ENCODE measurements at places on chromosomes 2 and 18.

- DNase-seq = no peak
These were observed 62.0 kb downstream of the SH3YL1 start for GRCh38 chr2:201648-202433.

DNA sequence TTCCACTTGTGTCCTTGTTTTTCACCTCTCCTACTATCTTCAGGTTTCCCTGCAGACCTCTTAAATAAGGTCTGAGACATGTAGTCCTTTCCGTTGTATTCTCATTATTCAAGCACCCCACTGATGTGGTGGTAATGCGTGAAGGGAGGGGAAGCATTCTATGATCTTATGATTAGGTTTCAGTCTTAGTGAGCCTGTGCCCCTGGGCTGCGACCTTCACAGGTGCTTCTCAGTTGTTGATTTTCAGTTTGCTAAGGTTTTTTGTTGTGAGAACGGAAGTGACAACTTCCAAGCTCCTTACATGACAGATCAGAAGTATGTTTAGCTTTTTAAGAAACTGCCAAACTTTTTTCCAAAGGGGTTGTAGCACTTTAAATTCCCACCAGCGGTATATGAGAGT, 41.3 kb downstream of the VPS54 start:
- no peak for DNase-seq

- no peak for DNase-seq
These were observed 240.5 kb upstream of the CHAC2 start for GRCh38 chr2:53527056-53527455.

GRCh38 chr2:38435775-38436174, 58.7 kb upstream of the ATL2 start:
- DNase-seq = no peak

- DNase-seq = no peak
These were observed 11.0 kb upstream of the CNGA3 start for GRCh38 chr2:98335271-98335670.

DNA sequence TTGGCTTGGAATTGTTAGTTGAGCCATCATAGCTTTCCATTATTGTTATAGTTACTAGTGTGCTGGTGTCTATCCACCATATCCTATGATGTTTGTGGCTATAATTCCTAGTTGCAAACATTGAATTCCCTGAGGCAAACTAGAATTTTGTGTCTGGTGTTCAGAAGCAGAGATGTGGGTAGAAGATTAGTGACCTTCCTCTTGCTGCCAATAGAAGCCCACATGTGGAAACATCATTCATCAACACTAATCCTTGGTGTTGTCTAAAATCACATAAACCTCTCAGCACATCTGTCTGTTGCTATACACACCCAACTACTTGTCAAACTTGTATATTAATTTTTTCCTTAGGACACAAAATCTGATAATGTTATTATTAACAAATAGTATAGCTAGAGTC, 374.1 kb downstream of the TGIF1 start:
- DNase-seq = no peak

DNA sequence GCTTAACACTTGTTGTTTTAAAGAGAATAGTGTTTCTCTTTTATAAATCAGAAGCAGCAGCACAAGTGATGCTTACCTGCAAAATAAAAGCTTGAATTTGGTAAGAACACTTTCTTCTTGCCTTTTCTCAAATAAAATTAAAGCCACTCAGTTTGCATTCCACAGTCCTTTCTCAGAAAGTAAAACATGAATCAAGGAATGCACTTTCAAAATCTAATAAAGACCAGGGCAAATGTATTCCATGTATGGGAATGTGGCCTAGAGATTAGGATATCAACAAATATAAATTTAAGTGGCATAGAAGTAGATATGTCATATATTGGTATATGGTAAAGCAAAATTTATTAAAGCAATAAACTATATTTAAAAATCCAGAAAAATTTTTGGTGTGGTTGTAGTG, 352.8 kb downstream of the THSD7B start:
- DNase-seq = no peak

- DNase-seq = no peak
These were observed 7.8 kb upstream of the CAVIN2 start for GRCh38 chr2:191854382-191855372.

DNA sequence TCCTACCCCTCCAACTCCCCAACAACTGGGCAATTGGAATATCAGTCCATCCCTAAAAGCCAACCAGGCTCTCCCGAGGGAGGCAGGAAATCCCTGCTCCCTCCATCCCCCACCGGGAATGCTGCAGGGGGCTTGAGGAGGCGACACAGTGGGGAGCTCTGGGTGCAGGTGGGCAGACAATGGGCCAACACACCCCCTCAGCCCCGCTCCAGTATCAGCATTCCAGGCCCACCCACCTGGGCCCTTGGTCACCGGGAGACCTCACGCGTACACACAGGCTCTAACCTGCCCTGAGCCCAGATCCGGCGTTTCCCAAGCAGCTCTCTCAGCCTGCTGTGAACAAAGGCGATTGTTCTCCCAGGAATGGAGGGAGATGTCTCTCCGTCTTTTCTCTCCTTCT, 37.6 kb upstream of the FZD7 start:
- no peak for DNase-seq

DNA sequence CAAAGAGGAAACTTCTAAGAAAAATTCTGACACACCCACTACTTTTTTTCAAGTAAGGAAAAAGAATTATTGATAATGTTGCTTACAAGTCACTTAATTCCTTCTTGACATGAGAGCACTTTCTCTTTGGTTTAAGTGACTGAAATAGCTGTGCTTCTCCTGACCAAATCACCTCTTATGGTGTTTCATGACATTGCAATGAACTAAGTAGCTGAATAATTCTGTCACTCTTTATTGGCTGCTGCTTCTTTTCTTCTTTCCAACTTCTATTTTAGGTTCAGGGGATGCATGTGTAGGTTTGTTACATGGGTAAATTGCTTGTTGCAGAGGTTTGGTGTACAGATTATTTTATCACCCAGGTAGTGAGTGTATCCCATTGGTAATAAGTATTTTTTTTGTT, 447.6 kb upstream of the NETO1 start:
- DNase-seq = no peak

DNA sequence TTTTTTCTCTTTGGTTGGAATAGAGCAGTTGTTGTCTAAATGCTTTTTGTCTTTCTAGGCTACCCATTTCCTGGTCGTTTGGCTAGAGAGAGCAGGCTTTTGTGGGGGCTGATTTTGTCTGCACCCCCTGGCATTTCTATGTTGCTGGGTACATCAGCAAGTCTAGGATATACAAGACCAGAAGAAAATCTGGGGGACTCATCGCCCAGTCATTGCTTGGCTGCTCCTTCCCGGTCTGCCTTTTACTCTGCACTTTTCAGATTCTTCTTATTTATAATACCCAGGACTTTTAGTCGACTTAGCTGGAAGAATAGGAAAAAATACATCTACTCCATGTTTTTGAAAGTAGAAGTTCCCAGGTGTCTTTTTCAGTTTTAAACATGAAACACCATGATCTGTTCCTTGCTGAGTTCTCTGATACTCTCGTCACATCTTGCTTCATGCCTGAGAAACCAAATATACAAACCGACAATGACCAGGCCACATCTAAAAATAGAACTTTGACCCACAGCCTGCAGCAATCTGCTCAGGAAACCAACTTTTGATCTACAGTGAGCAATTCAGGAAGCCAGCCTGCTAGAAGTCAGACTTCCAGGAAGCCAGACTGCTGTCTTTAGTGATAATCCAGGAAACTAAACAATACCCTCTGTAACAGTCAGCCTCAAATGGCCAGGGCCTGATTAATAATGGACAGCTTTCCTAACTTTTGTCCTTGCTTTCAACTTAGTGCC, 163.8 kb upstream of the MEX3C start:
- no peak for DNase-seq

DNA sequence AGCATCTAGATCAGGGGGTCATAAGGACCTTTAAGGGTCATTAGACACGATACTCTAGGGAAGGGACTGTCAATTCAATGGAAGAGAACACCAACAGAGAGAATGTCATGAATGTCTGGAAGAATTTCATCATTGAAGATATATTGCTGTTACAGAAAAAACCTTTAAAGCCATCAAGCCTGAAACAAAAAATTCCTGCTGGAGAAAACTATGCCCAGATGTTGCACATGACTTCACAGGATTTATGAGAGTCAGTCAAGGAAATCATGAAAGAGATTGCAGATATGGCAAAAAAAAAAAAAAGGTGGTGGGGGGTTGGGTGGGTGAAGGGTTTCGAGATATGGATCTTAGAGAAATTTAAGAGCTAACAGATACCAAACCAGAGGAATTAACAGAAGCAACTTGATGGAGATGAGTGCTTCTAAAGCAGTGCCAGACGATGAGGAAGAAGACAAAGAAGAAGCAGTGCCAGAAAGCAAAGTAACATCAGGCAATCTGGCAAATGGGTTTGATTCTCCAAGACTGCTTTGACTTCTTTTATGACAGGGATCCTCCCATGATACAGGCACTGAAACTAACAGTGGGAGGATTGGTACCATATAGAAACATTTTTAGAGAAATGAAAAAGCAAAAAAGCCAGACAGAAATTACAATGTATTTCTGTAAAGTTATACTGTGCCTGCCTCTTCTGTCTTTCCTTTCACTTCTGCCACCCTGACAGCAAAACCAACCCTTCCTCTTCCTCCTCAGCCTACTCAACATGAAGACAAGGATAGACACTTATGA, 28.5 kb downstream of the MAP4K3 start:
- DNase-seq = no peak

All from C1 segment of cervical spinal cord (tissue), 14 donors.